ENCODE measurements at places on chromosomes 3 and 15. TPM values are rescaled to one million over a fixed set of nuclear protein-coding genes. Genes with fewer than 3 reads are reported as not detected.

- DNase-seq = no peak
These were observed 66.1 kb upstream of the ITGA11 start for GRCh38 chr15:68498076-68498475.

- DNase-seq = no peak
These were observed 47.5 kb upstream of the AADACL2 start for GRCh38 chr3:151686257-151686656.

DNA sequence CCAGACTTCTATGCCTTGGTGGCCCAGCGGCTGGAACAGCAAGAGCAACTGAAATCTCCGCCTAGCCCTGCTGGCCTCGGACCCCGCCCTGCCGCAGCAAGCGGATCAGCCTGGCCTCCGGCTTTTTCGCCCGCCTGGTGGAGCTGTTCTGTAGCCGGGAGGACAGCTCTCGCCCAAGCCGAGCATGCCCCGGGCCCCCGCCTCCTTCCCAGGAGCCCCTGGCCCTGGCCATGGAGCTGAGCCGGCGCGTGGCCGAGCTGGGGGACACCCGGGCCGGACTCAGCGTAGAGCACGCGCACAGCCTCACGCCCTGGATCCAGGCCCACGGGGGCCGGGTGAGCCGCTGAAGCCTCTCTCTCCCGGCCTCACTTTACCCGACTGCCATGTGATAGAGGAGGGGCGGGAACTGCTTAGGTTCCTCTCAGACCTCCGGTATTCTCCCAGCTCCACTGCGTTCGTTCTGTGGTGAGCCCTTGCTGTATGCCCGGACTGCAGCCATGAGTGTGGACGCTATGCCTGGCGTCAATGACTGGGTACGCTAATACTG is 24.1 kb upstream of the MRPL3 start:
- DNase-seq = no peak

The TGM4 gene
- not detected for total RNA-seq

The CEMIP gene
- total RNA-seq = 0.07 TPM

The KNG1 gene
- 6.7 TPM for total RNA-seq

DNA sequence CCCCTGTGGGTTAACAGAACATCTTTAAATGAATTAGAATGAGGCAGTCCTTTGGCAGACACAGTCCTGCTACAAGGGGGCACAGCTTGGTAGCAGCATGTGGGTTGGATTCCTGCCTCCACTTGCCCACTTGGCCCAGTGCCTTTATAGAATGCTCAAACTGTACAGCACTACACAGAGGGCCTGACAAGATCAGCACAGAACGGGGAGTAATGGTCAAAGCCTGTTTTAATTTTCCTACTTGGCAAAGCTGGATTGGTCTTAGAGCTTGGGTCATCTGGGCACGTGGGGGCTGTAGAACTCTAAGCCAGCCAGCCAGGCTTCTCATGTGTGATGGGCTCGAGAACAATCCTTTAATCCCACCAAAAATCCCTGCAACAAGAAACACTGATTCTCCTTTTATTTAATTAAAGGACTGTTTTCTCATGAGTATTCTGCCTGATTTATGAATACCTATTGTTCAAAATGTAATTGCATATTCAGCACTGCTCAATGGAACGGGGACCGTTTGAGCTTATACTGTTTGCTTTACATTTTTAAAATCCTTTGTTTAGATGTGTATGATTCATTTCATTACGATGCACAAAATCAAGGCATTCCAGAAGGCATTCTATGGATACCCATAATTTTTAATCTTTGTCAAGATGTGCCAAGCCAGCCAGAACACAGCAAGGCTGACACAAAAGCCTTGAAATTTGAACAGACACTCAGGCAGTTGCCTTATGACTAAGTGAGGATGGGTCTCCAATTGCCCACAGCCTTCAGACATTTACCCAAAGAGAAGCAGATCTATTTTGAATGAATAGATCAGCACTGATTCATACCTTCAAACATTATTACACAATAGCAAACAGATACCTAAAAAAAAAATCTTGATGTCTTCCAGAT is 249.3 kb upstream of the TGFBR2 start:
- DNase-seq = no peak

The TIPIN gene
- 28.0 TPM for total RNA-seq

The RHCG gene
- total RNA-seq = not detected

GRCh38 chr3:184134746-184135148 is 411 bp upstream of the EIF2B5 start:
- DNase-seq = no peak

GRCh38 chr3:37645517-37646380 is 215.9 kb upstream of the CTDSPL start:
- no peak for DNase-seq

DNA sequence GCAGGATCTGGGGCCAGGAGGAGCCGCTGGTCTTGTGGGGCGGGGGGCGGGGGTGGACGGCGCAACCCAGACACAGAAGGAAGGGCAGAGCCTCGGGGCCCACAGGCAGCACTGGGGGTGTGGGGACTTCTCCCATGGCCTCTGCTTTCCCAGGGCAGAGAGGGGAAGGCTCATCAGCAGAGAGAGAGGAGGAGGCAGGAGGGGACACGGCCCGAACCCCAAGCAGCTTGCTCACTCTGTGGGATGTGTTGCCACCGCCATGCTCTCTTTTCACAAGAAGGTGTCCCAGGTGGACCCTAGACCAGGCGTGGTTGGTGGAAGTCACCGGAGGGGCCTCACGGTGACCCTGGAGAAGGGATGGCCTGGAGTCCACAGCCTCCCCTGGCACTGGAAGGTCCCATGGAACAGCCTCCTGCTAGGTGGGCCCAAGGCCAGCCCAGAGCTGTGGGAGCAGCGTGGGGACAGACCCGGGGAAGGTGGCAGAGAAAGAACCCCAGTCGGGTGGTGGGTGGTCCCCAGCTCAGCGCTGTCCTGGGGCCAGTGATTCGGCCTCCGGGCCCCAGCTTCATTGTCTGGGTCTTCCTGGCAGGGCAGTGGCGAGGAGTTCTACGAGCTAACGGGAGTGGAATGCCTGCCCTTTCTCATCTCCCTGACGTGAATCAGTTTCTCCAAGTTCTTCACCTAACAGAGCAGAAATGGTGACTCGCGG is 46.8 kb upstream of the PCSK6 start:
- DNase-seq = no peak
